ENCODE measurements at places on chromosomes 1 and 21. TPM values are rescaled to one million over a fixed set of nuclear protein-coding genes. Genes with fewer than 3 reads are reported as not detected.

Gene EFNA1
- total RNA-seq, result 142 TPM

GRCh38 chr1:91397605-91398004 lies 7.0 kb downstream of the HFM1 start:
- H3K36me3 ChIP-seq, result no peaks in the 10 kb centered on the region
- no peak overlapping the region for H3K27ac ChIP-seq
- H3K4me1 ChIP-seq, result no peaks in the 10 kb centered on the region
- H3K4me3 ChIP-seq, result no peak overlapping the region

Gene ARHGAP30
- total RNA-seq, result 65.1 TPM

Gene NTMT2
- total RNA-seq, result not detected

GRCh38 chr1:208203127-208203847 lies 40.9 kb downstream of the PLXNA2 start:
- H3K4me3 ChIP-seq, result no peak overlapping the region
- H3K27me3 ChIP-seq, result no peaks in the 10 kb centered on the region
- DNase-seq, result peak; percentile 53
- peak overlapping the region; percentile 80 for H3K27ac ChIP-seq
- H3K4me1 ChIP-seq, result peaks cover 76% of the 10 kb centered on the region

- H3K27ac ChIP-seq, result peak overlapping the region; percentile 88
- no peaks in the 10 kb centered on the region for H3K27me3 ChIP-seq
- H3K4me3 ChIP-seq, result no peak overlapping the region
- no peak for DNase-seq
- no peaks in the 10 kb centered on the region for H3K36me3 ChIP-seq
- H3K4me1 ChIP-seq, result peaks cover 81% of the 10 kb centered on the region
Measured at GRCh38 chr1:226675715-226676357, 63.2 kb downstream of the ITPKB start.

Gene CYP4A22
- total RNA-seq, result 0.13 TPM

- H3K4me3 ChIP-seq, result no peak overlapping the region
- H3K36me3 ChIP-seq, result no peaks in the 10 kb centered on the region
- DNase-seq, result no peak
- no peaks in the 10 kb centered on the region for H3K27me3 ChIP-seq
- H3K4me1 ChIP-seq, result peaks cover 13% of the 10 kb centered on the region
Measured at GRCh38 chr1:228156941-228157728, 7.4 kb downstream of the GJC2 start.

- peaks cover 21% of the 10 kb centered on the region for H3K4me1 ChIP-seq
- H3K36me3 ChIP-seq, result no peaks in the 10 kb centered on the region
- H3K4me3 ChIP-seq, result no peak overlapping the region
- H3K27me3 ChIP-seq, result peaks cover 19% of the 10 kb centered on the region
- H3K27ac ChIP-seq, result no peak overlapping the region
- no peak for DNase-seq
Measured at GRCh38 chr1:100535264-100535663, 2.7 kb upstream of the GPR88 start.

DNA sequence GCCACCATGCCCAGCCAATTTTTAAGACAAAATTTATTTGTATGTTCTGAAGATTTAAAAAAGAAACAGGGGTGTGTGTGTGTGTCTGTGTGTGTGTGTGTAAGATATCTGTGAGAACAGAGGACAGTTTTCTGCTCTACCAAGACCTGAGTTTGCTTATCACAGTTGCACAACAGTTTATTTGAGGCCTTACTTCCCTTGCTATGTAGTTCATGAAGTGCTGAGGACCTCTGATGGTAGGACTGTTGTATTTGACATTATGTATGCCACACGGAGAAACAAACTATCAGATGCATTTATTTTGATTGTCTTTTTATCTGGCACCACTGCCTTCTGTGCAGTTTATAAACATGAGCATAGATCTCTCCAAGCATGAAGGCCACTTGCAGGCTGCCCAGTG lies 355.2 kb downstream of the PBX1 start:
- no peak overlapping the region for H3K4me3 ChIP-seq
- no peak overlapping the region for H3K27ac ChIP-seq
- no peaks in the 10 kb centered on the region for H3K36me3 ChIP-seq
- no peaks in the 10 kb centered on the region for H3K4me1 ChIP-seq
- H3K27me3 ChIP-seq, result no peaks in the 10 kb centered on the region
- no peak for DNase-seq

DNA sequence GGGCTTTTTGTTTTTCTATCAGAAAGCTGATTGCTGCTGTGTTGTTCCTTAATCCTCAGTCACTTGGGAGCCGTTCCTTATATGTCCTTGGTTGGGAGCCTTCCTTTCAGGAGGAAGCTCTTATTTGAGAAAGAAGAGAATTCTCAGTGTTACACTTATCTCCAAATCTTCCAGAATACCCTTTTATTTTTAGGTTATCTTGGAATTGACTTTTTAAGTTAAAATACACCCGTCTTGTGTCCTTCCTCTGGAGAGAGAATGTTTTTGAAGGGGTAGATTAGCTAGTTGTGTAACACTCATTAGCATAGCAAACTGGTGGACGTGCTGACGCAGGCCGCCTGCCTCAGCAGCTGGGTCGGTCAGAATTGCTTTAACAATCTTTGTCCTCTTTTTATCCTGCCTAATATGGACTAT lies 42.1 kb downstream of the LRRC8B start:
- peak overlapping the region; percentile 63 for H3K27ac ChIP-seq
- H3K36me3 ChIP-seq, result no peaks in the 10 kb centered on the region
- peak; percentile 68 for DNase-seq
- peak overlapping the region; percentile 17 for H3K4me3 ChIP-seq
- peaks cover 13% of the 10 kb centered on the region for H3K4me1 ChIP-seq

- peaks cover 26% of the 10 kb centered on the region for H3K4me1 ChIP-seq
- H3K27ac ChIP-seq, result no peak overlapping the region
- no peaks in the 10 kb centered on the region for H3K27me3 ChIP-seq
- no peaks in the 10 kb centered on the region for H3K36me3 ChIP-seq
- no peak for DNase-seq
Measured at GRCh38 chr1:224203243-224204016, 20.4 kb downstream of the DEGS1 start.

DNA sequence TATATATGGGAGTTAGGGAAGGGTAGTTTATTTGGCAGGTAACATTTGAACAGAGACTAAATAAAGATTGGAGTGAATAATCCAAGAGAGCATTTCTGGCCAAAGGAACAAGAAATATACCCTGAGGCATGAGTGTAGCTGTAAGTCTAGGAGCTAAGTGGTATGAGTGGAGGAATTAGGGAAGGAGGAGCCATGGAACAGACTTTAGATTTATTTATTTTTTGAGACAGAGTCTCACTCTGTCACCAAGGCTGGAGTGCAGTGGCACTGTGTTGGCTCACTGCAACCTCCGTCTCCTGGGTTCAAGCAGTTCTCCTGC lies 18.4 kb downstream of the CAPZA1 start:
- no peaks in the 10 kb centered on the region for H3K27me3 ChIP-seq
- H3K27ac ChIP-seq, result no peak overlapping the region
- H3K4me1 ChIP-seq, result peaks cover 38% of the 10 kb centered on the region
- H3K4me3 ChIP-seq, result no peak overlapping the region
- DNase-seq, result no peak

Gene CBR3
- total RNA-seq, result 8.4 TPM

Gene PRRX1
- total RNA-seq, result 6.1 TPM

- no peak overlapping the region for H3K27ac ChIP-seq
- no peak overlapping the region for H3K4me3 ChIP-seq
- H3K36me3 ChIP-seq, result no peaks in the 10 kb centered on the region
- no peaks in the 10 kb centered on the region for H3K27me3 ChIP-seq
Measured at GRCh38 chr1:67939186-67939743, 106.0 kb upstream of the GNG12 start.

- DNase-seq, result no peak
- H3K4me3 ChIP-seq, result no peak overlapping the region
- H3K4me1 ChIP-seq, result no peaks in the 10 kb centered on the region
- no peaks in the 10 kb centered on the region for H3K36me3 ChIP-seq
Measured at GRCh38 chr1:45473302-45473701, 17.7 kb downstream of the TESK2 start.

- H3K4me1 ChIP-seq, result no peaks in the 10 kb centered on the region
- no peak for DNase-seq
- H3K36me3 ChIP-seq, result no peaks in the 10 kb centered on the region
- no peak overlapping the region for H3K4me3 ChIP-seq
- H3K27ac ChIP-seq, result no peak overlapping the region
Measured at GRCh38 chr1:217048104-217048707, 325.0 kb upstream of the ESRRG start.

Gene GSTM2
- total RNA-seq, result 25.0 TPM

DNA sequence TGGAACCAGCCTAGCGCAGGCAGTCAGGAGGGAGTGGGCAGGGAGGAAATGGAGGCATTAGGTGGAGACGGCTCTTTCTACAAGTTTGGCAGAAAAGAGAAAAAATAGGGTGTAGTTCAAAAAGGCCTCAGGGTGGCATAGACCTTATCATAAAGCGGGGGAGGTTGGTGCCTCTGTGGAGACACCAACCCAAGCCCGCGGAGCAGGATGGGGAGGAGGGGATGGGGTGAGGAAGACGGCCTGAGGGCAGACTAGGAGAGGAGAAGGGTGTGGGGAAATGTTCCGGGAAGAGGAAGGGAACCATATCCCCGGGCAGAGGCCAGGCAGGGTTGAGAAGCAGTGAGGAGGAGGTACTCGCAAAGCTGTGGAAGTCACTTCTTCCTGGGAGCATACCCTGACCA lies 17.4 kb upstream of the SHE start:
- no peaks in the 10 kb centered on the region for H3K36me3 ChIP-seq
- H3K4me1 ChIP-seq, result peaks cover 36% of the 10 kb centered on the region
- peak overlapping the region; percentile 34 for H3K27ac ChIP-seq
- no peaks in the 10 kb centered on the region for H3K27me3 ChIP-seq

GRCh38 chr1:68314151-68314780 lies 81.9 kb upstream of the WLS start:
- no peaks in the 10 kb centered on the region for H3K27me3 ChIP-seq
- no peak overlapping the region for H3K27ac ChIP-seq
- no peaks in the 10 kb centered on the region for H3K4me1 ChIP-seq
- no peak for DNase-seq
- H3K36me3 ChIP-seq, result no peaks in the 10 kb centered on the region
- H3K4me3 ChIP-seq, result no peak overlapping the region

Gene LCE2B
- not detected for total RNA-seq

Gene DDR2
- total RNA-seq, result 17.0 TPM

DNA sequence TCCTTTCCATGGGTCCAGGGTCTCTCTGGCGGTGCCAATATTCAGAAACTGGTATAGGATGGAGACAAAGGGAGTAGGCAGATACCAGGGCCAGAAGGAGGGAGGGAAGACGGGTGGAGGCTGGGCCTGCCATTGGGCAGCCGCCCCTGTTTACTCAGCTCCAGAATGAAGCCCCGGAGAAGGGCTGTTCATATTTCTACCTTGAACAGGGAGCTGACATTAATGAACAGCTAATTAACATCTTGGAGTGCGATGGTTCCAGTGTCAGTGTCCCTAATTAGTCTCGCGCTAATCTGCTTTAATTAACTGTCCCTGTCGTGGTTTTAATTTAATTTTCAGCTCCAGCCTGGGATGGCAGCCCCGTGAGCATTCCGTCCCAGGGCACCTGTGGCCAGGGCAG lies 113.8 kb downstream of the EPHB2 start:
- DNase-seq, result no peak
- H3K4me3 ChIP-seq, result no peak overlapping the region
- peaks cover 7% of the 10 kb centered on the region for H3K4me1 ChIP-seq
- H3K36me3 ChIP-seq, result no peaks in the 10 kb centered on the region
- H3K27me3 ChIP-seq, result no peaks in the 10 kb centered on the region

DNA sequence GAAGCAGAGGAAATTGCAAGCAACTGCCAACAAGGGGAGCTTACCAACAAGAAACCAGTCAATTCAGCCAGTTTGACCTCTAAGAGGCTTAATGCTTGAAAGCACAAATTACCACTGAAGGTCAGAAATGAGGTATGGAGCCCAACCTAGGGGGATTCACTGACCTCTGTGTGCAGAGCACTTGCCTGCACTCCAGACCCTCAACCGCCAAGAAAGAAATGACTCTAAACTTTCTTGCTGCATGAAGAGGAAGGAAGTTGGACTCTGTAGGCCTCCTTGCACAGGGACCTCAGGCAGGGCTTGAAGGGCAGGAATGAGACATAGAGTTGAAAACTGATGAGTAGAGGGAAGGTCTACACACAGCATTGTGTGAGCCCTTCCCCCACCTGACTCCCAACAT lies 10.0 kb downstream of the ARMH1 start:
- DNase-seq, result no peak
- no peaks in the 10 kb centered on the region for H3K36me3 ChIP-seq
- no peaks in the 10 kb centered on the region for H3K27me3 ChIP-seq
- H3K4me1 ChIP-seq, result peaks cover 3% of the 10 kb centered on the region

DNA sequence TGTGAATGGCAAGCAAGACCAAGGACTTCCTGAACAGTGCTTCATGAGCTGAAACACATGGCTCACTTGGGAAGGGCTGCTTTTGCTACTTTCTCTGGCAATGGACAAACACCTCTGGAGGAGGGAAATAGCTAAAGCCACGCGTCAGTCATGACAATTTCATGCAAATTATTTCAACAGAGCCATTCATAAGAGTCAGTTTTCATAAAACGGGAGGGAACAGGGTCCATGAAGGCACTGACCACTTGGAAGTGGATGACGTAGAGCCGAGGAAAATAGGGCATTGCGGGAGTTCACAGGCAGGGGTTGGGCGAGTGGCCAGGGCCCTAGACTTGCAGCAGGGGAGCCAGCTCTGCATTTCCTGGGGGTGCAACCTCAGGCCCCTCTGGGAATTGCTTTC lies 43.9 kb downstream of the SDC3 start:
- H3K4me3 ChIP-seq, result no peak overlapping the region
- no peaks in the 10 kb centered on the region for H3K4me1 ChIP-seq
- H3K36me3 ChIP-seq, result no peaks in the 10 kb centered on the region
- no peaks in the 10 kb centered on the region for H3K27me3 ChIP-seq
- no peak for DNase-seq
- no peak overlapping the region for H3K27ac ChIP-seq

- H3K27ac ChIP-seq, result no peak overlapping the region
- H3K27me3 ChIP-seq, result no peaks in the 10 kb centered on the region
- H3K4me3 ChIP-seq, result no peak overlapping the region
- DNase-seq, result no peak
Measured at GRCh38 chr1:208010487-208011071, 99.7 kb upstream of the CD34 start.

DNA sequence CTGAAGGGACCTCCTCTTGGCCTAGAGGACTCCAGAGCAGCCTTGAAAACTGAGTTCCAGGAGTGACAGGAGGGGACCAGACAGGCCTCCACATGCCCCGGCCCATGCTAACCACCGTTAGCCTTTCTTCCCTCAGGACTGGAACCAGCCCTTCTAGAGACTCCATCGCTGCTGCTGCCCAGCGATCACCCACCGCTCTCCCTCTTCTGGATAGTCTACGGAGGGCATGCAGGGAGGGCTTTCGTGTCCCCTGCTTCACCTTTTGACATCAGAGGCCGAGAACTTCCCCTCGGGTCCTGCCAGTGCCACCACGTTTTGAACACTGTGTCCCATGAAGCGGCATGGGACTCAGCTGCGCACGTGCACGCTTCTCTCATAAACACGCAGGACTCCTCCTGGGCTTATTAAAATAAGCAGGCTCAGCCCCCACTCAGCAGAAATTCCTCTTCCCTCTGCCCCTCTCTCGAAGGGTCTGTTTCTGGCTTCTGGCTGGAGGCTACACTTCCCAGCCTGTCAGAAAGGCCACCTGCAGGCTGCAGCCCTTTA lies 26.6 kb downstream of the NPHP4 start:
- no peaks in the 10 kb centered on the region for H3K27me3 ChIP-seq
- H3K36me3 ChIP-seq, result peaks cover 7% of the 10 kb centered on the region
- H3K4me1 ChIP-seq, result no peaks in the 10 kb centered on the region
- H3K27ac ChIP-seq, result no peak overlapping the region
